ENCODE measurements at places on chromosomes 5 and 9. TPM values are rescaled to one million over a fixed set of nuclear protein-coding genes. Genes with fewer than 3 reads are reported as not detected.

The CYSRT1 gene
- 19.8 TPM for polyA plus RNA-seq

The TMEM215 gene
- 0.20 TPM for polyA plus RNA-seq

The KIF24 gene
- polyA plus RNA-seq, result 7.3 TPM

The TLX3 gene
- polyA plus RNA-seq, result not detected

The DNAH5 gene
- polyA plus RNA-seq, result 2.5 TPM

The TNC gene
- 431 TPM for polyA plus RNA-seq

The SERF1A gene
- 12.8 TPM for polyA plus RNA-seq

The TBCA gene
- 230 TPM for polyA plus RNA-seq

The TTC33 gene
- 32.6 TPM for polyA plus RNA-seq

The CARTPT gene
- polyA plus RNA-seq, result not detected

The FOXD4L3 gene
- polyA plus RNA-seq, result 0.06 TPM

The SLC34A3 gene
- 5.1 TPM for polyA plus RNA-seq

The PRLR gene
- polyA plus RNA-seq, result 39.0 TPM

The MAMDC2 gene
- polyA plus RNA-seq, result 6.2 TPM

The RPL35 gene
- polyA plus RNA-seq, result 1,140 TPM

The FOXD4L4 gene
- polyA plus RNA-seq, result not detected

The PCDHAC2 gene
- 0.69 TPM for polyA plus RNA-seq

The CNTFR gene
- 59.9 TPM for polyA plus RNA-seq

The KCNV2 gene
- polyA plus RNA-seq, result 0.19 TPM

The SHOC1 gene
- 0.78 TPM for polyA plus RNA-seq

The FGF18 gene
- polyA plus RNA-seq, result 0.31 TPM

The TPPP gene
- 4.1 TPM for polyA plus RNA-seq

The SLC22A4 gene
- polyA plus RNA-seq, result 4.6 TPM

The CSF1R gene
- polyA plus RNA-seq, result 16.9 TPM

The TEX48 gene
- polyA plus RNA-seq, result not detected

The NR5A1 gene
- 0.14 TPM for polyA plus RNA-seq

The N4BP3 gene
- polyA plus RNA-seq, result 4.3 TPM

The GALNT12 gene
- 11.2 TPM for polyA plus RNA-seq

The FREM1 gene
- polyA plus RNA-seq, result 231 TPM

The DMAC1 gene
- polyA plus RNA-seq, result 93.5 TPM

The CRHBP gene
- 32.8 TPM for polyA plus RNA-seq

The PRR7 gene
- polyA plus RNA-seq, result 2.8 TPM

The TMED7 gene
- polyA plus RNA-seq, result 105 TPM

The ELL2 gene
- 11.2 TPM for polyA plus RNA-seq

Measured in left renal cortex interstitium (tissue), 4 donors.